Nasal cavity respiratory epithelium epithelial cell of viscerocranial mucosa (primary cell): ENCODE measurements at places on chromosomes 11 and 22. TPM values are rescaled to one million over a fixed set of nuclear protein-coding genes. Genes with fewer than 3 reads are reported as not detected.

Gene SLC37A4
- 9.9 and 12.8 TPM in 2 replicates for total RNA-seq

Gene BBS1
- total RNA-seq: 5.5 and 20.1 TPM in 2 replicates

Gene NLRP10
- 1.6 and 6.8 TPM in 2 replicates for total RNA-seq

Gene CBLIF
- total RNA-seq: not detected in 2 replicates

Gene MUC5AC
- total RNA-seq: 0.07 TPM in 1 of 2 replicates, not detected in the other

Gene SORL1
- 31.8 and 34.2 TPM in 2 replicates for total RNA-seq

Gene TPBGL
- total RNA-seq: not detected in 2 replicates

Gene CFAP300
- 3.0 and 5.1 TPM in 2 replicates for total RNA-seq

Gene KCNK7
- 0.57 and 0.68 TPM in 2 replicates for total RNA-seq

Gene GGTLC3
- not detected in 2 replicates for total RNA-seq

Gene FJX1
- 28.0 and 33.4 TPM in 2 replicates for total RNA-seq

Gene DCDC1
- total RNA-seq: 0.28 TPM in 1 of 2 replicates, not detected in the other

Gene FGF19
- total RNA-seq: under 0.01 TPM in 1 of 2 replicates, not detected in the other

Gene OTOG
- not detected in 2 replicates for total RNA-seq

Gene C11orf91
- total RNA-seq: not detected in 2 replicates

Gene RIMBP3B
- total RNA-seq: not detected in 2 replicates

Gene PGM2L1
- total RNA-seq: 1.4 and 5.6 TPM in 2 replicates

Gene ACR
- under 0.01 and 0.14 TPM in 2 replicates for total RNA-seq

Gene FGF4
- not detected in 2 replicates for total RNA-seq

Gene ATP5MG
- total RNA-seq: 52.5 and 121 TPM in 2 replicates

Gene ZNF215
- 5.8 and 8.2 TPM in 2 replicates for total RNA-seq

Gene LMO2
- 0.34 and 0.93 TPM in 2 replicates for total RNA-seq

Gene GALNT18
- total RNA-seq: 14.4 and 36.7 TPM in 2 replicates

Gene NDUFA6
- total RNA-seq: 35.9 and 50.5 TPM in 2 replicates

Gene SAA2
- 1.7 and 37.6 TPM in 2 replicates for total RNA-seq

Gene MS4A4E
- not detected in 2 replicates for total RNA-seq

Gene OR10D3
- total RNA-seq: not detected in 2 replicates

Gene ZDHHC5
- total RNA-seq: 45.5 and 79.9 TPM in 2 replicates

Gene OR51B2
- total RNA-seq: not detected in 2 replicates

Gene LRRC74B
- total RNA-seq: not detected in 2 replicates

Gene TBX10
- not detected in 2 replicates for total RNA-seq

Gene IZUMO1R
- total RNA-seq: not detected in 2 replicates

Gene NRIP3
- 1.00 and 3.8 TPM in 2 replicates for total RNA-seq

Gene PLAAT5
- total RNA-seq: not detected in 2 replicates

Gene TREH
- not detected in 2 replicates for total RNA-seq

Gene YWHAH
- 73.3 and 90.6 TPM in 2 replicates for total RNA-seq

Gene CCDC88B
- total RNA-seq: 2.1 and 2.7 TPM in 2 replicates

Gene PYGM
- total RNA-seq: 0.34 and 0.50 TPM in 2 replicates

Gene LDHAL6A
- not detected in 2 replicates for total RNA-seq

Gene DDB1
- 186 and 202 TPM in 2 replicates for total RNA-seq

Gene CLMP
- 10.3 and 23.2 TPM in 2 replicates for total RNA-seq

Gene CD3G
- not detected in 2 replicates for total RNA-seq

Gene ELMOD1
- 0.34 TPM in 1 of 2 replicates, not detected in the other for total RNA-seq

Gene CDON
- 2.1 and 5.3 TPM in 2 replicates for total RNA-seq

Gene MS4A12
- not detected in 2 replicates for total RNA-seq

Gene UPK3A
- not detected in 2 replicates for total RNA-seq

Gene OR8G1
- total RNA-seq: not detected in 2 replicates

Gene HEPHL1
- 0.64 and 10.3 TPM in 2 replicates for total RNA-seq

Gene TOMT
- total RNA-seq: not detected in 2 replicates

Gene RHOD
- total RNA-seq: 106 and 199 TPM in 2 replicates

Gene TSGA10IP
- total RNA-seq: not detected in 2 replicates

Gene RNF141
- 62.7 and 98.1 TPM in 2 replicates for total RNA-seq

Gene PHOX2A
- total RNA-seq: not detected in 2 replicates

Gene CEP126
- 1.0 and 1.7 TPM in 2 replicates for total RNA-seq

Gene TRPM5
- total RNA-seq: not detected in 2 replicates

Gene ZFP91
- total RNA-seq: 69.5 and 70.4 TPM in 2 replicates

Gene RAB39A
- total RNA-seq: not detected in 2 replicates

Gene NR1H3
- total RNA-seq: 3.3 and 14.7 TPM in 2 replicates
